Osteocyte (in vitro differentiated cells): ENCODE measurements at places on chromosomes 2 and 18.

GRCh38 chr2:164474873-164475272 lies 146.4 kb downstream of the GRB14 start:
- no peak for DNase-seq

- DNase-seq, result no peak
These were observed 137.4 kb downstream of the CALCRL start for GRCh38 chr2:187310701-187311100.

DNA sequence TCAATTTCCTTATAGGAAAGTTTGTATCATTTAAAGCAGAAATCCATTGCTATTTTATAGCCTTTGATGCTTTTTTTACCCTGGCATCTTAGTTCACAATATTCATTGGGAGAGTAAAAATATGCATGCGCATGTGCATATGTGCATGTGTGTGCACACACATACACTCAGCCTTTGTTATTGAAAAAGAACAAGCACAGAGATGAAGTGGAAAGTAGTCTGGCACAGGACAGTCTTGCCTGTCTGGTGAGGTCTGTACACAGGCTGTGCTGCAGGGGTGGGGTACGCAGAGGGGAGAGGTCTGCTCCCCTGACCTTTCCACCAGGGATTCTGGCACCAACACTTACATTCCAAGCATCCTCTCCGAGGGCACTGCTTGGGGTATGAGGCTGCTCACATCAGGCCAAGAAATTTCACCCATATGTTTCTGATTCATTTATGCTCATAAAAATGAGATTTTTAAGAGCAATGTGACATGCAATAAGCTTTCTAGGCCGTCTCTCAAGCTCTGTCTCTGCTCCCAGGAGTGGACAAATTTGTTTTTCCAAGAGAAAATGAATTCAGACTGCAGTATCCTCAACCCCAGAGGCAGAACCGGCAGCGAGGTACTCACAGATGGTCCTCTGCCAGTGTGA lies 237.2 kb downstream of the INSIG2 start:
- DNase-seq, result no peak

GRCh38 chr2:178306352-178307073 lies 112.2 kb downstream of the OSBPL6 start:
- DNase-seq, result no peak

GRCh38 chr18:36255072-36255698 lies 42.3 kb upstream of the FHOD3 start:
- no peak for DNase-seq

- DNase-seq, result no peak
These were observed 763.8 kb upstream of the CDH7 start for GRCh38 chr18:64986906-64987495.

GRCh38 chr2:239144713-239144999 lies 256.2 kb downstream of the HDAC4 start:
- DNase-seq, result no peak

DNA sequence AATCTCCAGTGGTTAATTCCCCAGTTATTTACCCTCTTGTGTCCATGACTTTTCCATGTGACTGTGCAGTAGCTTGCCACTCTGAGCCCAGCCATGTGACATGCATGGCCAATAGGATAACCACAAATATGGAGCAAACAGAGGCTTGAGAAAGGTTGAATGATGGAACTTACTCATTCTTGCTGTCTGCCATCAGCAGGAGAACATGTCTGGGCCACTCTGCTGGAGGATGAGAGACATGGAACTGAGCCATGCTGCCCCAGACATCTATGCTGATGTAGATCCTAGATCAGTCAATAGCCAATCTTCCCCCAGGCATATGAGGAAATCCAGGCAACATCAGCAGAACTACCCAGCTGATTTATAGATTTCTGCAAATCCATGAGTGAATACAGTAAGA lies 992.3 kb upstream of the FANCL start:
- no peak for DNase-seq

GRCh38 chr2:135056790-135057189 lies 4.7 kb downstream of the RAB3GAP1 start:
- DNase-seq, result no peak

- no peak for DNase-seq
These were observed 29.3 kb upstream of the MEP1B start for GRCh38 chr18:32160547-32160946.

- DNase-seq, result no peak
These were observed 225.2 kb downstream of the SLC4A3 start for GRCh38 chr2:219852626-219853025.

DNA sequence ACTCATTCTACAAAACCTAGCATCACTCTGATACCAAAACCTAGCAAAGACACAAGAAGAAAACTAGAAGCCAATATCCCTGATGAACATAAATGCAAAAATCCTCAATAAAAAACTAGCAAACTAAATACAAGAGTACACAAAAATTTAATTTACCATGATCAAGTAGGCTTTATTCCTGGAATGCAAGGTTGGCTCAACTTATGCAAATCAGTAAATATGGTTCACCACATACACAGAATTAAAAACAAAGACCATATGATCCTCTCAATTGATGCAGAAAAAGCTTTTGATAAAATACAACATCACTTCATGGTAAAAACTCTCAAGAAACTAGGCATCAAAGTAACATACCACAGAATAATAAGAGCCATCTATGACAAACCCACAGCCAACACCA lies 188.3 kb downstream of the ETAA1 start:
- no peak for DNase-seq

- no peak for DNase-seq
These were observed 844 bp upstream of the MPV17 start for GRCh38 chr2:27323596-27324285.

- no peak for DNase-seq
These were observed 1029.1 kb upstream of the KLHL29 start for GRCh38 chr2:22355816-22356433.

DNA sequence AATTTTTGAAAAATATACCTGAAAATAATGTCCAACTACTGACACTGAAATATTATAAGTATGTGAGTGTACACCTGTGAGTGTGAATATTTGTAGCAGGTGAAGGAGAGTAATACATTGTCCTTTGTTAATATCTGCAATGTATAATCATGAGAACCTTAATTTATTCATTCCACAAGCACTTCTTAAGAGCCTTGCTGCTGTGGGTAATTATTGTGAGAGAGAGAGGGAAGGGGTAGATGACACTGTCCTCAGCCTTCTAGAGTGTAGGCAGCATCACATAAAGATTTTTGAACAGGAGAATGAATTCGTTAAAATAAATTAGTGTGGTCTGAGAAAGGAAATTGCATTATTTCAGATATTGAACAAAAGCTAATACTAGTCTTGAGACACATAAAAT lies 157.2 kb downstream of the MAP2 start:
- no peak for DNase-seq

- DNase-seq, result no peak
These were observed 209.0 kb downstream of the PRKCE start for GRCh38 chr2:45860136-45861121.
